T follicular helper cell (primary cell): ENCODE measurements at places on chromosomes 13 and 19.
A peak's percentile ranks its signal among the peaks of the same experiment; 100 is the strongest.

DNA sequence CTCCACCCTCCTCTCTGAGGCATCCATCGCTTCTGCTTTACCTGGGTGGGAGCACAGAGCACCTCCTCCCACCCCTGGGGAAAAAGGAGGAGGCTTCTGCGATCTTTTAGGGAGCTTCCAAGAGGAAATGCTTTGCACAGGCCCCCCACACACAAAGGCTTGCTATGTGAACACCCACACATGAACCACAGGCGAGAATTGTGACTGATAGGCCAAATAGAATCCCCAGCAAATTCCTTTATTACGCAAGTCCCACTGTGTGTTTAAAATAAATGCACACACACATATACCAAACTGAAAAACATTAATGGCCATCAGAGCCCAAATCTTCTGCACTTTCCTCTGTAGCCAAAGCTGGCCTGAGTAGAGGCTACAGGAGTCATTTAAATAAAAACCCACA, 50.6 kb downstream of the HSPH1 start:
- no peak for DNase-seq

- DNase-seq = no peak
Observed at GRCh38 chr13:100176801-100177400, 88.0 kb downstream of the PCCA start.

DNA sequence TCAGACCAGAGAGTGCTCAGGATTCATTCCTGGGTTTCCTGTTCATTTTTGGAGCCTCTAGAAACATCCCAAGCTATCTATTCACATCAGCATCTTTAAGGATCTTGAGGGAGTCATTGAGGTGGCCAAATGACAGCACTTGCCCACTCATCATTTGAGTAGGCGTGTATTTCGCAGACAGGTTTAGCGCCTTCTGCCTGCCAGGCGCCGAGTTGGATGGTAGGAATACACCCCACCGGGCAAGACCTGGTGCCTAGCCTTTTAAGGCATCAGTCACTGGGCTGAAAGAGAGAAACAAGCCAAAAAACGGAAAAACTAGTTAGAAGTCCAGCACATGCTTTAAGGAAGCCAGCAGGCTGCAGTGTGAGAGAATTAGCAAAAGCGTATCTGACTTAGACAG, 33.8 kb downstream of the PEX11G start:
- DNase-seq = no peak

DNA sequence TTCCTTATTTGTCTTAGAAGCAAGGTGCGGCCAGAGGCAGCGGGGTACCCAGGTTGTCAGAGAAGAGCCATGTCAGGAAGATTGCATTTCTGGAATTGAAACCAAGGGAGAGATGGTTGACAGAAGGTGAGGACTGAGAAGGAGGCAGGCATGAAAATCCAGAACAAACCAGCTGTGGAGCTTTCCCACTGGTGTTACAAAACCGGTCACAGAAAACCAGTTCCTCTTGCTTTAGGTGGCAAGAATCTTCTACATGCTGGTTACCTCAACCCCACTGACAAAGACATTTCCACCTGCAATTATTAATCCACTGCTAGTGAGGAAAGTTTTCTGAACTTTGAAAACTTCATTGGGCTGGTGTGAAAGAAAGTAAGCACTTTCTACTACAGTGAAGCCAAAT, 64.0 kb upstream of the MED4 start:
- no peak for DNase-seq

DNA sequence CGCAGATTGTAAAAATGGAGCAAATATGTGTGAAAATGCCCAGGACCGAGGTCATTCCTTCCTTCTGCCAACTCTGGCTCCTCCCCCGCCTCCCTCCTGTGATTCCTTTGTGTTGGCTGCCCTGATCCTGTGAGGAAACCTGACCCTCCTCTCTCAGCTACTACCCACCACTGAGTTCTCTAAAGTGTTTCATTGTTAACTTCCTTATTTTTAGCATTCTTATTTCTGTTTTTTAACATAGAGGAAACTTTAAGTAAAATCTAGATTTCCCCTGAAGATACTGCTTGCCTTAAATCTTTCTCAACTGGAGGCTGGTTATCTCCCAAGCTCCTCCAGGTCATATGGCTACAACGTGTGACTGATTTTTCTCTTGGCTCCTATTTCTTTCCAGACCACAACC, 21.7 kb upstream of the FBXL3 start:
- DNase-seq = no peak

- no peak for DNase-seq
Observed at GRCh38 chr19:11033251-11033650, 56.0 kb upstream of the LDLR start.

DNA sequence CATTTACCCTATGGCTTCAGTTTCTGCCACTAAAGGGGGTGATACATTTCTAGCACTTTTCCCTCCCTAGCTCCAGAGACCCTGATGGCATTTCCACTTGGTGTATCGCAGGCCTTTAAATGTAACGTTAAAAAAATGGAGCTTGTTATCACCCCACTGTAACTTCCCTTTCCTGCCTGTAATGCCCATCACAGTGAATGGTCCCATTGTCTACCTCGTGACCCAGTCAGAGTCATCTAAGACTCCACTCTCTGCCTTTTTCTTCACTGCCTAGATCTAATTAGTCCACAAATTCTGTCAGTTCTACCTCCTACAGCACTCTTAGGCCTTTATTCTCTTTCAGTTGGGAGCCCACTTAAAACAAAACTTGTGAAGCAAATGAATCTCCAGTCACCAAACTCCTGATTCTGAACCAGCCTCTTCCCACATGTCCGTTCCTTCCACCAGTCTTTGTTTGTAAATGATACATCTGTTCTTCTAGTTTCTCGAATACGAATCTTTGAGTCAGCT, 64.8 kb downstream of the NHLRC3 start:
- no peak for DNase-seq

- no peak for DNase-seq
Observed at GRCh38 chr13:111201304-111201940, 86.3 kb downstream of the ARHGEF7 start.

- DNase-seq = no peak
Observed at GRCh38 chr13:48909056-48909389, 66.7 kb upstream of the FNDC3A start.

GRCh38 chr19:15299568-15300409, 32.5 kb downstream of the BRD4 start:
- no peak for DNase-seq

DNA sequence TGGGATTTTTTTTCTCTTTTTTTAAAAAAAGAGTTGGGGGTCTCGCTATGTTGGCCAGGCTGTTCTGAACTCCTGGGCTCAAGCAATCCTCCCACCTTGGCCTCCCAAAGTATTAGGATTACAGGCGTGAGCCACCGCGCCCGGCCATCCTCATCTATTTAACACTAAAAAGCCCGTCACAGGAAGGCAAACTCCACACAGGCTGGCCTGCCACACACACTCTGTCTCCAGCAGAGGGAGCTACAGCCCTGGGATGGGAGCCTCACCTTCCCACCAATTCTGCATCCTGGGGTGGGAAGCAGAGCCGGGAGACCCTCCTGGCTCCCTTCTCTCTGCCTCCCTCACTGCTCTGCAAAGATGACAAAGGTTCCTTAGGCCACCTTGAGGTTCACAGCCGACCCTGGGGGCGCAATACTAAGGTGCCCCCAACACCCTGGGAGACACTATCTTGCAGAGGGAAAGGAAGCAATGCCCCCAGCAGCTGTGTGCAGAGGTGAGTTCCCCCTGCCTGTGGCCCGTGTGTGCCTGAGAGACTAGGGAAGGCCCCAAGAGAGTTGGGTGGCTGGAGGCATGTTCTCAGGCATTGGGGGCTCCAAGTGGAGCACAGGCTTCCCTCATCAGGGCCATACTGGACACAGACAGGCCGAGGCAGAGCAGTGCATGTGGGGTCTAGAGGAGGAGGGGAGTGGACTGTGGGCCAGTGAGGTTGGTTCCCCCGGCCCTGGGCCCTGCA, 27.4 kb upstream of the TIMM44 start:
- no peak for DNase-seq

GRCh38 chr13:113579686-113580085, 4.9 kb upstream of the TFDP1 start:
- no peak for DNase-seq

DNA sequence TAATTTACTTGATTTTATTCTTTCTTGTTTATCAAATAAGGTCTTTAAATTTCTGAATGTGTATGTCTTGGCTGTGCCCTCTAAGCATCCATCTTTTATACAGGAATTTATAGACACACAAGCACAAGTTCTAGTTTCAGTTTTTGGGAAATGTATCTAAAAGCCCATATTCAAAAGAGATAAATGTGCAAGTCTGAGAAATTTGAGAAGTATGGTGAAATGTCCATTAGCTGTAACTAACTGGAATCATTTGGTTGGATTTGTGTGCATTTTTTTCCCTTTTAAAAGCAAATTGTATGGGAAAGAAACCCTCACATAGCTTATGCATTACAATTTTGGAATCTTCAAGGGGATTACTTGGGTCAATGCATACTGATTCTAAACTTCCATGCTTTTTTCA, 532.0 kb downstream of the KLF5 start:
- DNase-seq = no peak

DNA sequence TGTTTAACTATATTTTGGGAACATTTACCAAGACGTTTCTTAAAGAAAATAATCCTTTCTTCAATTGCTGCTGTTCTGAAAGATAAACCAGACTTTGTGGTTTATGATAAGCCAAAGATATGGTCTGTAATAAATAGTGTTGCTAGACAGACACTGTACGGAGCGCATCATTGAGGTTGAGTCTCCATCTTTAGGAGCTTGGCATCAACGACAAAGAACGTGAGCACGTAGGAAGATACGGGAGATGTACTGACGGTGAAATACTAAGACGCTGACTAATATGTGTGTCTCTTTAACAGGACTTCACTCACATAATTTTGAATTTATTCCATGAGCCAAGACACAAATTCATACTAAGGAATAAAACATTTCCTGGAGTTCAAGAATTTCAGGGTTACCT, 16.2 kb downstream of the TEX29 start:
- DNase-seq = no peak

DNA sequence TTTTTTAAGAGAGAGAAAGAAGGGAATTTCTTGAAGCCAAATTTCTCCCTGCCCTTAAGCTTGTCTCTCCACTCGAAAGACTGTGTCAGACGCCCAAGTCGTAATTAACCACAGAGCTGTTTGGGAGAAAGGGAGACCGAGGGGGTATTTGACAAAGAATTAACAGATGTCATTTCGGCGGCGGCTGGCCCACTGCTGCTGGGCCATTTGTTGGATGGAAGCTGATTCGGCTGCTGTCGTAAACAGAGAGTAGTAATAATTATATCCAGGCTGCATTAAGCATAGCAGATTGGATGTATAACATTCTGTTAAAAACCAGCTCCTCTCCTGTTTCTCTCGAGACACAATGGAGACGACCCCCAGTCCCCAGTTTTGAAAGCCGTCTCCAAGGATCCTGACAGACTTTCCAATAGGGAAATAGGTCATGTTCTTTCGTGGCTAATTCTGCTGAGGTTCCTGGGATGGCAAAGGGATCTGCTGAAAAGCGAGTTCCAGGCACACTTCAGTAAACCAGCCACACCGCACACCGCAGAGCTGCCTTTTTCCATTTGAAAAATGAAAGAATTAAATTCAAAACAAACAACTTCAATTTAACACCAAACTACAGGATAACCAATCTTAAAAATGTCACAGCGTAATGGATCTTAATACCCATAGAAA, 71.5 kb downstream of the KCTD15 start:
- DNase-seq = no peak

DNA sequence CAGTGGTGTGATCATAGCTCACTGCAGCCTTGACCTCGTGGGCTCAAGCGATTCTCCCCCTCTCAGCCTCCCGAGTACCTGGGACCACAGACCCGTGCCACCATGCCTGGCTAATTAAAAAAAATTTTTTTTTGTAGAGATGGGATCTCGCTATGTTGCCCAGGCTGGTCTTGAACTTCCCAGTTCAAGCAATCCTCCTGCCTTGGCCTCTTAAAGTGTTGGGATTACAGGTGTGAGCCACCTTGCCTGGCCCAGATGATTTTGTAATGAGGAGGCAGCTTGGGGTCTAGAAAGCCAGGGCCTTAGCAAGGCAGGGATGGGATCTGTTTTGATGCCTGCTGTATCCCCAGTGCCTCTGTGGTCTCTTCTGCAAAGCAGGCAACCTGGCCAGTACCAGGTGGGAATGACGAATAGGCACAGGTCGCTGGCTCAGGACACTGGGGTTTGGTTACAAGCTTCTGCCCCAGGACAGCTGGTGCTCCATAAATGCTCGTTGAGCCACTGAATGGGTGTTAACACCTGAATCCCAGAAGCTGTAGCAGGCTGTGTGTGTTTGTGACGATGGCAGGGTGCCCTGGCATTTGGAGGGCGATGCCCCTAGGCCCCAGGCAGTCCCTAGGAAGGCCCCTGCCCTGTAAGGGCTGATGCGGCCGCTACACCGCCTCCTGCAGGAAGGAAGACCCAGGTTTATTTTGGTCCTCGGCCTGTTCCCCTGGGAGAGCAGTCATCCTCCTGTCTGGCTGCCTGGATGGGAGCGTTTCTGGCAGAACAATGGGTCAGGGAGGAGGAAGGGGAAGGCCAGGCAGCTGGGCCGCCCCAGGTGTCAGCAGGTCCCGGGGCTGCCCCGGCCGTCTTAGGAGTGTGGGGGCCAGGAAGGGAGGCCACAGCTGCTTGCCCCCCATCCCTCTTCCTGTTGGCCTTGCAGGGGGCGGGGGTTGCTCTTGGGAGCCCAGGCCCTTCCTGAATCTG, 8.6 kb downstream of the TNFAIP8L1 start:
- no peak for DNase-seq

- DNase-seq = no peak
Observed at GRCh38 chr19:13864046-13864666, 12.8 kb upstream of the NANOS3 start.

- DNase-seq = no peak
Observed at GRCh38 chr13:50361282-50361681, 346.0 kb downstream of the KCNRG start.

DNA sequence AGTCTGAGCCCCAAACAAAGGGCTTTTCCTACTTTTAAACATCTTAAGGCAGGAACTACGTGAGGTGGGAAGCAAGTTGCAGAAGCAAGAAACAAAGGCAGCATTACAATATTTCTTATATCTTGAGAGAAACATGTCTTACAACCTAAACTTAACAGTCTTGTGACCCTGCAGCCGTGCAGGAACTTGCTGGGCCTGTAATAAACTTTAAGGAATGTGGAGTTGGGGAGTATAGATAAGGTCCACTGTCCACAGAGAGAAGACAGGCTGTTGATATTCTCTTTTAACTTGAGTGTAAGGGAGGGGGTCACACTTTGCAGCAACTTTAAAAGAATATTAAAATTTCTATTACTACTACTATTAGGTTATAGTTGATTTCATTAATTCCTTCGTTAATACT, 214.6 kb upstream of the HTR2A start:
- DNase-seq = no peak

DNA sequence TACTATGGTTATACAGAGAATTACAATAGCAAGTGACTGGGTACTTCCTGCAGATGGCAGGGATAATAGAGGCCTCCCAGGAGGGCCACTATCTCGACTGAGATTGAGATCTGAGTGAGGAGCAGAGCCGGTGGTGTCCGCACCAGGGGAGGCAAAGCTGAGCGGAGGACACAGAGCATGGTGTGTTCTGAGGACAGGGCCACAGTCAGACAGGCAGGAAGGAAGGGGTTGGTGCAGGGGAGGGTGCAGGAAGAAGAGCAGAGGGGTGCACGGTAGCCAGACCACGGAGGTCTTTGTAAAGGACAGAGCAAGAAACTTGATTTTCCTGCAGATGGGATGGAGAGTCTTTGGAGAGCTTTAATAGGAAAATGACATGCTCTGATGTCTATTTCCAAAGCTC, 152.4 kb downstream of the SHISA2 start:
- DNase-seq = no peak

GRCh38 chr19:41192574-41193429, at the start of gene CYP2S1:
CYP2S1 (plus strand) TSS chr19:41193219; CDS start chr19:41193265, 46 bp downstream.
- DNase-seq = no peak

GRCh38 chr13:25292301-25292700, 5.0 kb upstream of the MTMR6 start:
- peak; percentile 10 for DNase-seq
